ENCODE measurements at places on chromosomes 12 and 14.

- DNase-seq, result no peak
Measured at GRCh38 chr12:132427174-132427768, 62.7 kb upstream of the FBRSL1 start.

- no peak for DNase-seq
Measured at GRCh38 chr14:102140027-102140749, 491 bp downstream of the WDR20 start.

DNA sequence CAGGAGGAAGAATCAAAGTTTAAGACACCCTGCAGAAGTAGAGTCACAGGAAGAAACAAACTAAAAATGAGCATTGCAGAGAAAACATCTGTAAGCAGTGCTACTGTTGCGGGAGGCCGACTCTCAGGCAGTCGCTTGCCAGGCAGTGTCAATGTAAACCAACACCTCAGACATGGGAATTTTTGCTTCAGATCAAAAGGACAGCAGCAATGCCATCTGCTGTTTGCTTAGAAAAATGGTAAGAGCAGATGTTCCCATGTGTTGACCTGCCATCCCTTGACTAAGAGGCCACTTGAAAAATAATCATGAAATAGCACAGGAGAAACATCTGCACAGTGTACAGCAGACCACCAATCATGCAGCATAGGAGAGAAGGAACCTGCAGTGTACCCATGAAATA is 196.6 kb downstream of the SLC25A21 start:
- no peak for DNase-seq

GRCh38 chr12:72957454-72957853 is 685.3 kb downstream of the TRHDE start:
- no peak for DNase-seq

GRCh38 chr14:63603749-63604277 is 37.9 kb downstream of the WDR89 start:
- no peak for DNase-seq

DNA sequence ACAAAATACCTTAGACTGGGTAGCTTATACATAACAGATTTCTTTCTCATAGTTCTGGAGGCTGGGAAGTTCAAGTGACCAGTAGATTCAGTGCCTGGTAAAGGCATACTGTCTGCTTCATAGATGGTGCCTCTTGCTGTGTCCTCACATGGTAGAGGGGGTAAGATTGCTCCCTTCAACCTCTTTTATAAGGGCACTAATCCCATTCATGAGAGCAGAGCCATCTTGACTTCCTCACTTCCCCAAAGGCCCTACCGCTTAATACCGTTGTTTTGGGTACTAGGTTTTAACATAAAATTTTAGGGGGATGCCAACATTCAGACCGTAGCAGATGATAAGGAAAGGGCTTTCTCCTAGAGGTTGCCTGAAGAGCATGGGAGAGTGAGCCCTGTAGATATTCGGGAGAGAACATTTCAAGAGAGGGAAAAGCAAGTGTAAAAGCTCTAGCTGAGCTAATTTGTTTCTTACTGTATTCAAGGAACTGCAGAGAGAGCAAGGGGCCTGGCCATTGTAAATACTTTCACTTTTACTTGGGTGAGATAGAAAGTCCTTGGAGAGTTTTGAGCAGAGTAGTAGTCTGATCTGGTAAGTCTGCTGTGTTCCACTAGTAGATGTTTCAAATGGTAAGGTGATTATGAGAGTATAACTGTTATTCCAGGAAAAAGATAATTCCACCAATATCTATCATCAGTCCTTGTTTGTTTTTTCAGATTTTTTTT is 27.3 kb downstream of the FRS2 start:
- DNase-seq, result no peak

DNA sequence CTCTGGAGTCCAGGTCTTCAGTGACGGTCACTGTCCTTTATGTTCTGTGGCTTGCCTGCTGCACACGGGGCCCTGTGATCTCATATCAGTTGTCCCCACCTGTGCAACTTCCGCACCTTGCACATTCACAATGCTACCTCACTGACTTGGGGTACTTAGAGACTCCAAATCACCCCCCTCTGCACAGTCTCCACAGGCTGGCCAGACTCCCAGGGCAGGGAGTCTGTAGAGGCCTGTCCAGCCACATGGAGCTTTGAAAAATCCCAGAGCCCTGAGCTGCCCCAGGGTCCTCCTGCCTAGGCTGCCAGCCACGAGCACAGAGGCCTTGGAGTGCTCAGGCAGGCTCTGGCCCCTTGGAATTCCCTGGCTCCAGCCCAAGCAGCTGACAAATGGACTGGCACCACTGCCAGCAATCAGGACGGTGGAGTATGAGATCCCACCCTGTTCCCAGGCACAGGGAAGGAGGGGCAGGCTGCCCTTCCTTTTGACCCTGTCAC is 26.4 kb downstream of the CMKLR1 start:
- DNase-seq, result no peak

Data from right renal pelvis (tissue), 4 donors.